Hippocampal formation (tissue), 2 donors: ENCODE measurements at places on chromosomes 6 and 20.
A peak's percentile ranks its signal among the peaks of the same experiment; 100 is the strongest.

- no peak for DNase-seq
Observed at GRCh38 chr6:153882411-153882810, 156.6 kb upstream of the OPRM1 start.

DNA sequence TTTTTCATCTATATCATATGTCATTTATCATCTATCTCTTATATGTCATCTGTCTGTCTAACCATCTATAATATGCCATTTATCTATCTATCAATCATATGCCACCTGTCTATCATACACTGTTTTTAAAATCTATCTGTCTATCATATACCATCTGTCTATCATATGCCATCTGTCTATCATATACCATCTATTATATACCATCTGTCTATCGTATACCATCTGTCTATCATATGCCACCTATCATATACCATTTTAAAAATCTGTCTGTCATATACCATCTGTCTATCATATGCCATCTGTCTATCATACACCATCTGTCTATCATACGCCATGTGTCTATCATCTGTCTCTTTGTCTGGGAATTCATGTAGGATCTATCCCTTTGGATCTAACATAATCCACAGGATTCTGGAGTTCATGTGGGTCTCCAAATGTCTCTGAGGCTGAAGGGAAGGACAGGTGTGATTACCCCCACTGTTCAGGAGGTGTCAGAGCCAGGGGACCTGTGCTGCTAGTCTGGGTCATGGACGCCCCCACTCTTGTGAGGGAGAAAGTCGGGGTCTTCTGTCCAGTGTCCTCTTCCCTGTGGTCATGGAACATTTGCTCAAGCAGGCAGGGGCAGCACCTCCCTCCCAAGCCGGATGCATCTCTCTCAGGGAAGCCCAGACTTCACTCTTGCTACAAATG lies 36.9 kb upstream of the FRMD1 start:
- no peak for DNase-seq

DNA sequence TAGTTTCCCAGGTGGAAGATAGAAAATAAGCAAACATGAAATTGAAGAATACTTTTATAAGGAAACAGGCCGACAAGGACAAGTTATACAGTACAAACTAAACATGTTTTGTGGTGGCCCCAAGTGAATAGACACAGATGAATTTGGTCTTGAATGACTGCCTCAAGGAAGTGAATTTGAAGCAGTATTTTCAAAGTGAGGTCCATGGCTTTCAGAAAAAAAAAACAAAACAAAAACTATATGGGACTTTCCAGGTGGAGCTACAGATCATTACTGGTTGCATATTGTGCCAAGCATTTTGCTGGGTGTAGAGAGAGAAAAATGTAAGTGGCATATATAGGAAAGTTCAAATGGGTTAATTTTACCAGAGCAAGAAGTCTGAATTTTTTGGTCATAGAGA lies 68.8 kb downstream of the CYB5R4 start:
- no peak for DNase-seq

GRCh38 chr20:62791301-62792181 lies 4.7 kb upstream of the MRGBP start:
- DNase-seq = peak; percentile 89

DNA sequence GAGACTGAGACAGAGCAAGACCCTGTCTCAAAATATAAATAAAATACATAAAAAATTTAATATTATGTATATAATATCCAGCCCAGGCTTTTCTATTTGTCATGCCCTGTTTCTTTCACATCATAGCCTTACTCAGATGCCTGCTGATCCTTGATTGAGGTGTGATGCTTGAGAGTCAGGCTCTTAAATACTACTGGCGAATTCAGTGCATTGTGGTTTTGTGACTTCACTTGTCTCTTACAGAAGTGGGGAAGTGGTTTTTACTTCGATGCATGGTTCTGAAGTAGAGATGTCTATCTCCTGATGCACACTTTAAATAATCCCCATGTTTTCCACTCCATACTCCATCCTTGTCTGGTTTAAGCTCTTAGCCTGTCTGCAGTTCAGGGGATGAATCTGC lies 29.1 kb downstream of the ASXL1 start:
- DNase-seq = no peak

GRCh38 chr6:117200067-117200466 lies 65.3 kb upstream of the VGLL2 start:
- DNase-seq = no peak

GRCh38 chr6:138654715-138655634 lies 118.6 kb upstream of the CCDC28A start:
- DNase-seq = no peak

DNA sequence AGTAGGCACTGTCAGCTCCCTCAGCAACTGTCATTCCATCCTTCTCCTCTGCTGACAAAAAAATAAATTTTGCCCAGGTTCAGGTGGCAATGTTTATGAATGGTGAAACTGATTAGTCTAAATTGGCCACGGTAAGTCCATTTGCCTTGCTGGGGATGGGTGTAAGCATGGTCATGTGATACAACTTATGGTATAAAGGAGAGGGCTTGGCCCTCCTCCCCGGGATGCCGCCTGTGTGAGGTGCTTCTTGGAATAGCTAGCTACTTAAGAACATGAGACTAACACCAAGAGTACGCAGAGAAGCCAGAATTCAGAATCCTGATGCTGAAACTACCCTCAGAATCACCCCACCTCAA lies 94.4 kb upstream of the MAP7 start:
- no peak for DNase-seq

DNA sequence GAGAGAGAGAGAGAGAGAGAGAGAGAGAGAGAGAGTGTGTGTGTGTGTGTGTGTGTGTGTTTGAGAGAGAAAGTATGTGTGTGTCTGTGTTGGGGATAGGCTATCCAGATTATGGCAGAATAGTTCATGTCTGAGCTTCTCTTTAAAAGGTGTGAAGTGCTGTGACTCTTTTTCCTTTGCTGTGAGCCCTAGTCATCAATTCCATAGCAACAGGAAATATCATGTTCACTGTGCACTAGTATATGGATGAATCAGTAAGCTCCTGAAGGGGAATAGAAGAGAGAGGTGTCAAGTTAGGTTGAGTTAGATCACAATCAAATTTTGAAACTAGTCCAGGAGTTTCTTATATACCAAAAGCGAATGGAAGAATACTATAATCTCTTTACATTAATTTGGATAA lies 318.7 kb downstream of the RFPL4B start:
- no peak for DNase-seq
